Esophagus mucosa (tissue), 1 donor: ENCODE measurements at places on chromosomes 7 and 10.

- no peak for ATAC-seq
Observed at GRCh38 chr7:96253441-96253840, 68.5 kb downstream of the SLC25A13 start.

DNA sequence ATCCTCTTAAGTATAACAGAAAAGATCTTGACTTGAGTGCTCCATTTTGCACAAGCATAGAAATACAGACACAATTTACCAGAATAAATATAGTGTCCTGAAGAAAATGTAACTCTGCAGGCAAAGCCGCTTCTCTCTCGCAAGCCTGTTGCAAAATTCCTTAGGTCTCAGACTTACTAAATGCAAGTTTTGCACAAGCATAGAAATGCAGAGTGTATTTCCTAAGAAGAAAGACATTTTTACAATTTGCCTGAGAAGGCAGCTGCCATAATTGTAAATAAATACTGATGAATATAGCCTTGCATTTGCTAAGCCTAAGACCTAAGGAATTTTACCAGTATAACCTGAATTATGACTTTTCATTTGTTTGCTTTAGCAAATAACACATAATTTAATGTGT lies 67.1 kb downstream of the AGMO start:
- ATAC-seq: no peak

DNA sequence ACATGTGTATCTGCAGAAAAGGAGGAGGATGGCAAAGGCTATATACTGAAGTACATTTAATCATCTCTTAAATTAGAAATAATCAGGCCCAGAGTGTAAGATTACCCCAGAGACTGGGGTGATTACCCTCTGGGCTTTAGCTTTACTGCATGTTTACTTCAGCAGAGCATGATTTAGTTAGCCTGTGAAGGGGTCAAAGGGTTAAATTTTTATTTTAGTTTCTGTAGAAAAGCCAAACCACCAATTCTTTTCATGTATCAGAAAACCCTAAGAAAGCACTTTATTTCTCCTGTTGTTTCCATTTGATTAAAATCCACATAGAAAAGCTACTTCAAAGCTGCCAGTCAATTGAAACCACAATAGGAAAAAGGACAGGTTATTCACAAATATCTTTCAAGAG lies 101.5 kb upstream of the LSM8 start:
- no peak for ATAC-seq

GRCh38 chr7:113710310-113711096 lies 208.3 kb downstream of the PPP1R3A start:
- ATAC-seq: peak; percentile 64

- no peak for ATAC-seq
Observed at GRCh38 chr10:90935581-90936275, 14.8 kb upstream of the ANKRD1 start.
